EL (cell line): ENCODE measurements at places on chromosomes 5 and 9.

DNA sequence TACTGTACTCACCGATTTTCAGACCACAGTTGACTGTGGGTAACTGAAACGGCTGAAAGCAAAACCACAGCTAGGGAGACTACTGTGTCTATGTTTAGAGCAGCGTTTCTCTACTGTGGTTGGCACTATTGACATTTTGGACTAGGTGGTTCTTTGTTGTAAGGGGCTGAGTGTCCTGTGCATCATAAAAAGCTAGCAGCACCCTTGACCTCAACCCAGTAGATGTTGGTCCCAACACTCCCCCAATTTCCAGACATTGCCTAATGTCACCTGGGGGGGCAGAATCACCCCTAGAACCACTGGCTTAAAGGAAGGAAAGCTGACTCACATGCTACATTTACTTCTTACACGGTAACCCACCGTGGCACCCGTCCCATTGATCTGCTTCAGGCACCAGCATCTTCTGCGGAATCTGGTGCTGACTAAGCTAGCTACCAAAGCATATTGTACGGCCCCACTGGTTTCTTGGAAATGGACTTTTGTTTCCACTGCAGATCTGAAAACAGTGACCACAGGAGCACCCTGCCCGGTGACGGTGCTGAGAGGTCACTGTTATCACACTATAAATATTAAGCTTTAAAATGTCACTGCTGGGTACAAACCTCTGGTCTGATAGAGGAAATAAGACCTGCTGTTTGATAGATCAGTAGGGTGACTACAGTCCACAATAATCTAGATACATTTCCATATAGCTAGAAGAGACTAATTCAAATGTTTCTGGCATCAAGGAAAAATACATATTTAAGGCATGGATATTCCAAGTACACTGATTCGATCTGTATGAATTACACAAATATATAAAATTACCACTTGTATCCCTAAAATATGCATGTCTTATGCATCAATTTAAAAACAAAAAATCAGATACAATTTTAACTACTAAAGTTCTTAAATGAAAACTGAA lies 151.4 kb downstream of the HSD17B3 start:
- DNase-seq = no peak

DNA sequence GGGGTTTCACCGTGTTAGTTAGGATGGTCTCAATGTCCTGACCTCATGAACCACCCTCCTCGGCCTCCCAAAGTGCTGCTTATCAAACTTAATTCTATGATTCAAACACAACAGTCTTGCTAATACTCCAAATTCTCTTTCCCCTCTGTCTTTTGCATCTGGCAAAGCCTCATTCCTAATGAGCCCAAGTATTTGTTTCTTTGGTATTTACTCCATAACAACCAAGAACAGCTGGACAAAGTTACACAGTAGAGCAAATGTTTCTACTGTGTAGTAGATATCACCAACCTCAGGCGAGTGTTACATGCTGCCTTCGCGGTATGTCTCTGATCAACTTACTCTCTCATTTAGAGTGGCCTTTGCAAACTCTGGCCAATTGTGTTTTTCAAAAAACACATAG lies 195.8 kb upstream of the KCNN2 start:
- no peak for DNase-seq

GRCh38 chr9:82081496-82081895 lies 92.9 kb downstream of the SPATA31D1 start:
- DNase-seq = no peak

DNA sequence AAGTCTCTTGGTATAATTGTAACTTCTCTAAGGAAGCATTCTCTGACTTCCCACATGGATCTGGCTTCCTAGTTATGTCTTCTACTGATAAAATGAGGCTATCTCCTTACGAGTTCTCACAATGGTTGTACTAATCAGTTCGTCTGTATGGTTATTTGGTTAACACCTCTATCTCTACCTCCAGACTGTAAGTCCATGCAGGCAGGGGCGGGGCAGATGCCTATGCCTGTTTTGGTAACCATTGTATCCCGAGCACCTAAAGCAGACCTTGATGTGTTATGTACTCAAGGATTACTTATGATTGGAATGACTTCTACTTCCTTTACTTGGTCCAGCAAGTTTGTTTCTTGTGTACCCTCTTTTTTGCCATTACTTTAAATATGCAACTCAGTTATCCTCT lies 125.0 kb upstream of the PITX1 start:
- DNase-seq = no peak
